Mononuclear cell (primary cell): ENCODE measurements at places on chromosomes 3 and 15. TPM values are rescaled to one million over a fixed set of nuclear protein-coding genes. Genes with fewer than 3 reads are reported as not detected.

CYP1A1 gene
- total RNA-seq: not detected

ADPRH gene
- total RNA-seq: 4.5 TPM

FGF12 gene
- under 0.01 TPM for total RNA-seq

NOX5 gene
- total RNA-seq: not detected

GOLGA8T gene
- not detected for total RNA-seq

POC1A gene
- 0.21 TPM for total RNA-seq

P2RY12 gene
- 14.1 TPM for total RNA-seq

RASA2 gene
- total RNA-seq: 110 TPM

SKOR1 gene
- total RNA-seq: 1.9 TPM

AMIGO3 gene
- total RNA-seq: 3.8 TPM

PLA2G4D gene
- not detected for total RNA-seq

PLA2G4B gene
- total RNA-seq: 4.2 TPM

ECT2 gene
- 4.1 TPM for total RNA-seq

EPHB3 gene
- total RNA-seq: 1.6 TPM

GHSR gene
- not detected for total RNA-seq

CLDN16 gene
- 0.10 TPM for total RNA-seq

ESYT3 gene
- total RNA-seq: 0.21 TPM

MASP1 gene
- total RNA-seq: not detected

MESP1 gene
- not detected for total RNA-seq

GOLGA8G gene
- total RNA-seq: not detected

LRRC3B gene
- total RNA-seq: 0.10 TPM

USP50 gene
- 0.73 TPM for total RNA-seq

TMEM207 gene
- total RNA-seq: not detected

EPHB1 gene
- total RNA-seq: 0.63 TPM

PTPRG gene
- 0.42 TPM for total RNA-seq

RSL24D1 gene
- 190 TPM for total RNA-seq

TMEM212 gene
- not detected for total RNA-seq

GPR176 gene
- 0.21 TPM for total RNA-seq

CCR4 gene
- total RNA-seq: 52.9 TPM

CLRN1 gene
- total RNA-seq: not detected

MOBP gene
- total RNA-seq: 0.10 TPM

CLCN2 gene
- 0.63 TPM for total RNA-seq

SIDT1 gene
- total RNA-seq: 38.5 TPM

CEP19 gene
- 0.73 TPM for total RNA-seq

IL17RB gene
- total RNA-seq: 0.10 TPM

ARNT2 gene
- not detected for total RNA-seq

ACKR4 gene
- total RNA-seq: 0.31 TPM

ANKRD63 gene
- total RNA-seq: not detected

PCOLCE2 gene
- total RNA-seq: not detected

GPR160 gene
- 19.9 TPM for total RNA-seq
